ENCODE measurements at places on chromosomes 2 and 18.

- no peak for DNase-seq
These were observed 72.0 kb upstream of the MRPS9 start for GRCh38 chr2:104965900-104966299.

GRCh38 chr2:181468811-181469210 is 11.6 kb downstream of the ITGA4 start:
- no peak for DNase-seq

- no peak for DNase-seq
These were observed 35.0 kb downstream of the SIGLEC15 start for GRCh38 chr18:45860492-45860891.

GRCh38 chr2:124776332-124776731 is 751.2 kb downstream of the CNTNAP5 start:
- no peak for DNase-seq

DNA sequence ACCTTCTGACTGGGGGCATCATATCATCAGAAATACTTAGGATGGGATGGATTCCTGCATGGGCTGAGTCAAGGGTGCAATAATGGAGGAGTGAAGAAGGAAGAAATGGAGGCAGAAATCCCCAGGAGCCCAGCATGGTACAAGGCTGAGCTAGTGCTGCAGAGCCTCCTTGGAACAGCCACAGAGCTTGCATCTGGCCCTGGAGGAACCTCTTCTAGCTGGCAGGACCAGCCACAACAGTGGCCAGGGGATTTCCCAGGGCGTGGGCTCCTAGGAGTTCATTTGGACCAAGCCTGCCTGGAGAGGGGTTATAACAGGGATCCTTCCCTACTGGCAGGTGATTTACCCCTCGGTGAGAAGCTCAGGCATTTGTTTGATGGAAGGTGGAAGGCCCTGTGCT is 4.7 kb upstream of the IL37 start:
- DNase-seq, result no peak

All from stimulated activated CD4-positive, alpha-beta T cell treated with anti-CD3 and anti-CD28 coated beads, Interleukin-15, amount 100 ng/mL, for 48 hours (primary cell).